ENCODE measurements at places on chromosomes 12 and 14. TPM values are rescaled to one million over a fixed set of nuclear protein-coding genes. Genes with fewer than 3 reads are reported as not detected.

DNA sequence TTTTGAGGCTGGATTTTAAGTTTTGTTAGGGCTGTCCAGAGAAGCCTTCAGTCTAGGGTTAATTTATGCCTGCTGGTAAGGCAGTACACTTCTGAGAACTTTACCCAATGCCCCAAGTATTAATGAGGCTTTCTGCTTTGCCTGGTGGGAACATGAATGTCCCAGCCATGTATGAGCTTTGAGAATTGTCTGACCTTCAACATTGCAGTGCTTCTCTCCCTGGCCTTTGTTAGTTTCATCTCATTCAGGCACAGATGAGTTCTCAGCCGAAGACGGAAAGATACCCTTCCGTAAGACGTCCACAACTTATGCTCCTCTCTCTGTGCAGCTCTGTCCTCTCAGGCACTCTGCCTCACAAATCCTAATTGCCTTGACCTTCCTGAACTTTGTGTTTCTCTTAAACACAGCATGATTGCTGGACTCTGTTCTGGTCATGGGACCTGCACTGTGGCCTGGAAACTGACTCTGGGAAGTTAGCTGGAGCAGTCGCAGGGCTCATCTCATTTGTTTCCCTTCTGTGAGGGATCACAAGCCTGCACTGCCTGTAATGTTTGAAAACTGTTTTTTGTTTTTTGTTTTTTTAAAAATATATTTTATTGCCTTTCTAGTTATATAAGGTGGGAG, 15.7 kb downstream of the CHPT1 start:
- DNase-seq = peak; percentile 31

GRCh38 chr12:89244536-89244935, 107.8 kb downstream of the DUSP6 start:
- DNase-seq = no peak

DNA sequence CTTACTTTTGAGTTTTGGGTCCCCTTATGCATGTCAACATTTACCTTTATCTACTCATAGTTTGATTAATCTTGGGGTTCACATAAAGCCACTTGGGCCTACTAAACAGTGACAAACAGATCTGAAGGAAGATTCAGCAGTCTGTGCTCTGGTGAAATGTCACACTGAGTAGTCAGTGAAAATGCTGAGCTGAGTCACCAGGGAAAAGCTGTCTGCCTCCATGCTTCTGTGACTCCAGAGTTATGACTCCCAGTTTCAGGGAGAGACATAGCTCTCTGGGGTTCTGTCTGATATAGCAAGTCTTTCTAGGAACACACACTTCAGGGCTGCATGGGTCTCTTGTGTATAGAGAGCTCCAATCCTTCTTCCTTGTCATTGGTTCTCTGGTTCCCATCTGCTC, 406.3 kb upstream of the FAR2 start:
- no peak for DNase-seq

DNA sequence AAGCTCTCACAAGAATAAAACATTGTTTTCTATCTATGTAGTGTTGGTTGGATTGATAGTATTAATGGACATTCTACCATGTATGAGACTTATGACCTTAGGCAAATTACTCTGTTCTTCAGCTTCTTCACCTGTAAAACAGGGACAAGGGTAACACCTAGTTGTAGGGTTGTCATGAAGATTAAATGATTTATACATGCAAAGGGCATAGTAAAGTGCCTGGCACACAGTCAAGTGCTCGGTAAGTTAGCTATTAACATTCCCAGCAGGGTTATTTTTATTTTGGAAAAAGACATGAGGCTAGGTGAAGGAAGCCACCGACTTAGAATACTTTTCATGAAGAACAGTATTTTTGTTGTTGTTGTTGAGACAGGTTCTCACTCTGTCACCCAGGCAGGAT, 71.2 kb upstream of the PLXNC1 start:
- no peak for DNase-seq

RPL36AL gene
- total RNA-seq = 192 TPM

Data from osteoblast (primary cell).